Activated T-helper 17 cell treated with anti-CD3 and anti-CD28 coated beads, Interleukin-2, amount 50 U/mL, for 72 hours (primary cell): ENCODE measurements at places on chromosomes 1 and 21.

GRCh38 chr1:109925159-109925990 lies 14.7 kb downstream of the CSF1 start:
- ATAC-seq = no peak

DNA sequence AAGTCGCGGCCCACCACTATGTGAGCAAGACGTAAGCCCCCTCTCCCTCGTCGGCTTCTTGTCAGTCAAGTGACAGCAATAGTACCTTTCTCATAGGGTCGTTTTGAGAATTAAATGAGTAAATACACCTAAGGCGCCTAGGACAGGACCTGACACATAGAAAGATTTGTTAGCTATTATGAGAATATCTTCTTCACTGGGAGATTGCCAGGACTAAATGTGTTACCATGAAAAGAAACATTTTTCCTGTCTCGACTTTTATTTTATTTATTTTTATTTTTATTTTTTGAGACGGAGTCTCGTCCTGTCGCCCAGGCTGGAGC lies 798 bp downstream of the PMF1 start:
- no peak for ATAC-seq

- peak; percentile 22 for ATAC-seq
Observed at GRCh38 chr1:235650341-235651169, 971 bp upstream of the GNG4 start.

- peak; percentile 19 for ATAC-seq
Observed at GRCh38 chr1:6171548-6172124, 8.5 kb downstream of the CHD5 start.

DNA sequence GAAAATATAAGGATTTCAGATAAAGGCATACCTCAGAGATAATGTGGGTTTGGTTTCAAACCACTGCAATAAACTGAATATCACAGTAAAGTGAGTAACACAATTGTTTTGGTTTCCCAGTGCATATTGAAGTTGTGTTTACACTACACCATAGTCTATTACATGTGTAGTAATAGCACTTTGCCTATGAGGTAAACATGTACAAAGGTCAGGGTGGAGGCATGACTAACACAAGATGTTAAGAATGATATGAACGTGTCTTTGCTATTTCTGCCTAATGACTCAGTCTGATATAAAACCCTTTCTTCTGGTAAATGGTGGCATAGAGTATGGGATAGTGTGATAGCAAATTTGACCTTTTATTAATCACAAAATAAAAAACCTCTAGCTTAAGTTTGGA lies 621.5 kb upstream of the ADGRL2 start:
- ATAC-seq = no peak

DNA sequence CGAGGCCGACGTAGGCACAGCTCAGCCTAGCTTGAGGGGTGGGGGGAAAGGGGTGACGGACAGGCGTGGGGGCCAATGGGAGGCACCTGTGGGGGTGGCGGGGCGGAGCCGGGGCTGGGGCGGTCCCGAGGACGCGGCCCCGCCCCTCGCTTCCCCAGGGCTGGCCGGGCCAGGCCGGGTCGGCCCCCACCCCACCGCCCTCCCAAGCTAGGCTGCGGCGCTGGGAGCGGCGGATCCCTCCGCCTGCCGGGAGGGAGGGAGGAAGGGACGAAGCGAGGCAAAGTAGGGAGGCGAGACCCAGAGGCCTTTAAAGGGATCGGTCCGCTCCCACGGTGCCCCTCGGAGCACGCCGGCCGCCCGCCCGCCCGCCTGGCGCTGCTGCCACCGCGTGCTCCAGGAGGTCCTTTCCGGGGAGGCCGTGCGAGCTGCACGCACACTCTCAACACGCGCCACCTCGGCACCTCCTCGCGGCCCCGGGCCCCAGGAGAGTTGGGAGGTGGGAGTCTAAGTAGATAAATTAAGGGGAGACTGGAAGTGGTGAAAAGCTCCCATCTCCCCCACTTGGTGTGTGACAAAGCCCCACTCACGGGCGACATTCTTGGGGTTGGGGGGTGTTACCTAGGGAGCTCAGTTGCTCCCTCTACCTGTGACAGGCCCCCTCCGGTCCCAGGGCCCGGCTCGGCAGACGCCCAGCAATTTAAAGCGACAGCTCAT lies 375 bp upstream of the MEF2D start:
- peak; percentile 77 for ATAC-seq

GRCh38 chr1:222443566-222443965 lies 104.3 kb downstream of the HHIPL2 start:
- no peak for ATAC-seq

DNA sequence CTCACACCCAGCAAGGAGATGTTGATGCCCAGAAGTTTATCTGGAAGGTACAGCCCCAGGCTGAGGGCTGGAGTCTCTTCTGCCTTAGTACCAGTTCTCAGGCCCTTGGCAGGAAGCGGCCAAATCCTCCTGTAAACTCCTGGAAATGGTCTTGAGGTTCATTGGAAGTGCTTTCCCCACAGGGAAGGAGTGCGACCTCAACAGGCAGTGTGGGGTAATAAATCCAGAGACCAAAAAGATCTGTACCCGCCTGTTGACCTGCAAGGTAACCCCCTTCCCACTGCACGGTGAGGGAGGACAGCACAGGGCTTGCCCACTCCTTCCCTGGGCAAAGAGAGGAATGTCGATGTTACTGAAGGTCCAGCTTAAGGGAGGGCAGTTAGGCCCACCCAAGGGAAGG lies 4.5 kb downstream of the ATXN7L2 start:
- ATAC-seq = no peak

DNA sequence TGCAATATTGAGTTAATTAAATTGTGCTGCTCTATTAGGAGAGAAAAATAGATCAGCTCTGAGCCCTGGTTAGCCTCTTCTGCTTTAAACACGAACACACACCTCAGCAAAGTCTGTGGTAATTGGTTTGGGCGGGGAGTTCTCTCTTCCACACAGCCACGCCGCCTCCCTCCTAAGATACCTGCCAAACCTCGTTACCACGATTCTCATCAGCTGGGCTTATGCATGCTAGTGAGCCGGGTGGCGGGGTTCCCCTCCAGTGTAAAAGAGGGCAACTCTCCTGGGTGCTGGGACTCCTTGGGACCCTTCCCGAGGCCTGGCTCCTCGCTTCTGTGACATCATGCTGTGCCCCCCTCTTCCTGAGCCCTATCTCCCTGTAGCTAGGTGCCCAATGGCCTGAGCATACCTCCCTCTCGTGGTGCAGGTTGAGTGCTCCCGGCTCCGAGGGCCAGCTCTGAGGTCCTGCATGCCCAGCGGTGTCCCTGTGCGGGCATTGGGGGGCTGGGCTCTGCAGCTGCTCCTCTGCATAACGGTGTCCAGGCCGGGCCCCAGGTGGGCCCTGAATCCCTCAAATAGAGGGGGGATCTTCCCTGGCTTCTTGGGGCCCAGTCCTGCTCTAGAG lies 182.9 kb downstream of the PRDM16 start:
- no peak for ATAC-seq

- no peak for ATAC-seq
Observed at GRCh38 chr1:231976231-231976630, 349.6 kb downstream of the DISC1 start.

DNA sequence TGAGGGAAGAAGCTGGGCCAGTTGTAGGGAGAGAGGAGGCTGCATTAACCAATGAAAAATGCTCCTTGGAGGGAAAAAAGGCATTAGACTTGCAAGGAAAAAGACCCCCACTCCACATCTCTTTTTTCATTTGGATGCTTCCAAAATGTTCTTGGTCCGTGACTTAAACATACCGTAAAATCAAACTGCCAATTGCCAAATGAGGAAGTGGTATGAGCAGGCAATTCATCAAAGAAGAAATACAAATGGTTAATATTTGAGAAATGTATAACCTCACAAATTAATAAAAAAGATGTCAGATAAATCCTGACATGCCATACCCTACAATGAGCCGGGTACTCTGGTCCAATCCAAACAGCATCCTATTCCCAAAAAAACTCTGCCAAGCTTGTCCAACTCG lies 30.6 kb downstream of the KANK4 start:
- ATAC-seq = no peak

GRCh38 chr1:82567348-82567747 lies 766.6 kb downstream of the ADGRL2 start:
- ATAC-seq = no peak

- ATAC-seq = peak; percentile 84
Observed at GRCh38 chr1:168236836-168237611, 11.2 kb downstream of the SFT2D2 start.
